ENCODE measurements at places on chromosomes 7 and 10. TPM values are rescaled to one million over a fixed set of nuclear protein-coding genes. Genes with fewer than 3 reads are reported as not detected.

DNA sequence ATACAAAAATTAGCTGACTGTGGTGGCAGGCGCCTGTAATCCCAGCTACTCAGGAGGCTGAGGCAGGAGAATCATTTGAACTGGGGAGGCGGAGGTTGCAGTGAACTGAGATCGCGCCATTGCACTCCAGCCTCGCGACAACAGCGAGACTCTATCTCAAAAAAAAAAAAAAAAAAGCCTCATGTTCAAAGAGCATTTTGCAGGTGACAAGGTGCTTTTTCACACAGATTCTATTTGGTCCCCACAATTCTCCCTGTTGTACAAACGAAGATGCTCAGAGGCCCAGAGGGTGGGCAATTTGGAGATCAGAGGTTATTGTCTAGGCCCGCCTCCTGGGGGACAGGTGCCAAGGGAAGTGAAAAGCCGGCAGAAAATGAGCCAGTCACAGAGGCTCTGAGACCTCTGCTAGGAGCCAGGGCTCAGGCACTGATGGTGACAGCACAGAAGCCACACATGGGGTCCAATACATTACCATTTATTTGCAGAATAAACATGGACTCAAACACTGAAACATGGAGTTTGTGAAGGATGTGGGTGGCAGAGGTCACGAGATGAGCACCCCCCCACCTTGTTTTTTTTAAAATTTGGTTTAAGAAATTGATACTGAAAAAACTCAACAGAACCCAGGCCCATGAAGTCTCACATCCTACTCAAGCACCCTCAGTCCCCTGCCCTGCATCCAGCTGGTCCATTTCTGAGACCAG lies 882 bp upstream of the GAL3ST4 start:
- DNase-seq = no peak

DNA sequence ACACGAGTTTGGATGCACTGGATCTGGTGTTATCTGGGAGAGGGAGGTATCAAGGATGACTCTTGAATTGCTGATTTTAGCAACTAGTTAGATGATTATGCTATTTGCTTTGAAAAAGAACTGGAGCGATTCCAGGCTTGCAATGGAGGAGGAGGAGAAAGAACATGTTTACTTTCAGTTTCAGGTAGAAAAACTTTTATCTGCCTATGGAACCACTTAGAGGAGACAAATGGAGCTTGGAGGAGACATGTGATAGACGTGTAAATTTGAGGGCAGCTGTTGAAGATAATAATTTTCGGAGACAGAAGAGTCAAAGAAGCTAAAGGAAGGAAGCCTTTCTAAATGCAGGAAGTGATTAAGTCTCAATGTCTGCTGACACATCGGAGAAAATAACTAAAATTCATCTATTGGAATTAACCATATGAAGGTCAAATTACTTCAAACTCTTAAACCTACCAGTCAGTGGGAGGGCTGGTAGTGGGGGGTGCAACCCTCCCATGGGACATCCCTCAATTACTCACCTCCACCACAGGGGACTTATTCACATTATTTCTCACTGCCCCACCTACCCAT lies 56.4 kb upstream of the GNAI1 start:
- DNase-seq = no peak

- DNase-seq = no peak
Measured at GRCh38 chr10:92667078-92667477, 22.7 kb upstream of the HHEX start.

DNA sequence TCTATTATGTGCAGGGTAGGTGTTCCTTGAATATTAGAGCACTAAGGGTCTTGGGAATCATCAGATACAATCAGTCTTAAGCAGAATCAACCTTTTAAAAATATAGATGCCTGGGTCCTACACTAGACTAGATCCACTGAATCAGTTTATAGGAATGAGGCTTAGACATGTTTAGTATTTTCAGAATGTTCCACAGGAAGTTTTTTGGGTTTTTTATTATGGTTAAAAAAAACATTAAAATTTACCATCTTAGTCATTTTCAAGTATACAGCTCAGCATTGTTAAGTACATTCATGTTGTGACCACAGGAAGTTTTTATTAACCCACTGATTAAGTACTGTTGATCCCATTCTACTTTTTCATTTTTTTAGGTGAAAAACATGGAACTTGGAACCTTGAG lies 135.7 kb downstream of the LCOR start:
- no peak for DNase-seq

TRIM50 gene
- polyA plus RNA-seq = 0.19 TPM

MACC1 gene
- polyA plus RNA-seq = 15.8 TPM

UCN3 gene
- polyA plus RNA-seq = 1.1 TPM
